ENCODE measurements at places on chromosomes 2 and 18.
A peak's percentile ranks its signal among the peaks of the same experiment; 100 is the strongest.

DNA sequence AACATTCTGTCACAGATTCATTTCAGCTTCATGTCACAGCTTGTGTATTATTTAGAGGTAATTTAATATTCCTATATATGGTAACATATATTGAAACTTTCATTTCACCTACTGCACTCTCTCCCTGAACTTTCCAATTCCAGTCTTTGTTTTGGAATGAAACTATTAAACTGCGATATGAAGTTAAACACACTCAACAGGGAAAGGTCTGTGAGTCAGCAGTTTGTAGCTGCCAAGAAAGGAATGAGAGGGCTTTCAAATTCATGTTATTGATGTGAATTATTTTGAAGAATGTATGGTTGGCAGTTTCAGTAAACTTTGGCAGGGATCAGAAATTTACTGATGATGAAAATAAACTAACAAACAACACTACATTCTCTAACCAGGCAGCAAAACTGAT lies 148.3 kb downstream of the HNMT start:
- no peak for DNase-seq

GRCh38 chr18:6010284-6010683 lies 115.0 kb upstream of the TMEM200C start:
- DNase-seq = no peak

DNA sequence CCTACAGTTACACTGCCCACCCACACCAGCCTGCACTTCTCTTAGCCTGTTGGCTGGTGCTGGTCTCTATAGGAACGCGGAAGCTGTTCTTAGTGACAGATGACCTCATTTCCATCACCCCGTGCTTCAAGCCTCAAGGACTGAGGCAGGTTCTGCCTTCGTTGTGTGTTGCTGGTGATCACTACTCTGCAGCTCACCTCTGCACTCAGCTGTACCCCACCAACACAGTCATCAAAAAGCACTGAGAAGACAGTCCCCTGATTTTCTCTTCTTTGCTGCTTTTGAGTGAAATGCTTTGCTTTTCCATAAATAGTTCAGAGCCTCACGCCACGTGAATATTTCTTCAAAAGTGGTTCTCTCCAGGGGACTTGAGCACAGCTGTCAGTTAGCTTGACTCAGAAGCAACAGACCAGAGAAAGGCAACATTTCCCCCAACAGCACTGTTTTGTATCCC lies 225.7 kb upstream of the CCDC150 start:
- DNase-seq = no peak

GRCh38 chr2:232609607-232610006 lies 23.8 kb upstream of the EFHD1 start:
- DNase-seq = no peak

DNA sequence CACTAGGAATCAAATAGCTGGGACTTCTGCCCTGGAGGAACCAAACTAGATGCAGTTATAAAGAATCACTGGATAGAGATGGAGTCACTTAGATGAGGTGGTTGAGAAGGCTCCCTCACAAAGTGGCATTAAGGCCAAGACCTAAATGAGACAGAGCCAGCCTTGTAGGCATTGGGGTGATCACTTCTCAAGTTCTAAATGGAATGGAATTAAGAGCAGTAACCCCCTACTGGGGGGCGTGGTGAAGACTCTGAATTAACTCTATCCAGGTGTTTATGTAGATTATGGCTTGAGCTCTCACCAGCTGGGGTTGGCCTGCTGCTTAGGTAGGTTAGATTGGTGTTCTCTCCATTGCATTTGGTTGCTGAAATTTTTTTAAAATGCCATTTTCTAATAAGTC lies 71.3 kb downstream of the TTC27 start:
- no peak for DNase-seq

DNA sequence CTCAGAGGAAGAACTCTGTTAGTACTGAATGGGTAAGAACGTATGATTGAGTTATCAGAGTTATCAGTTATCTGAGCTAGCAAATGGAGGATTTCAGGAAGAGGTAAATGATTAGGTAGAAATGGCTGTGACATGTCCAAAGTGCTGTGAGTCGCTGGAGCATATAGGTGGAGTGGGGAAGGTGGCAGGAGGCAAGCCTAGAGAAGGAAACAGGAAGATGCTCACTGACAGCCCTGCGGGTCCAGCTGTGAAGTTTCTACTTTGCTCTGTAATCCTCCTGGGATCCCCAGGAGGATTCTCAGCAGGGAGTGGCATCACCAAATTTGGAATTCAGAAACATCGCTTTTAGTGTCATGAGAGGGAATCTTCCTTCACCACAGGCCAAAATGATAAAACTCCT lies 52.0 kb downstream of the GYPC start:
- DNase-seq = no peak

DNA sequence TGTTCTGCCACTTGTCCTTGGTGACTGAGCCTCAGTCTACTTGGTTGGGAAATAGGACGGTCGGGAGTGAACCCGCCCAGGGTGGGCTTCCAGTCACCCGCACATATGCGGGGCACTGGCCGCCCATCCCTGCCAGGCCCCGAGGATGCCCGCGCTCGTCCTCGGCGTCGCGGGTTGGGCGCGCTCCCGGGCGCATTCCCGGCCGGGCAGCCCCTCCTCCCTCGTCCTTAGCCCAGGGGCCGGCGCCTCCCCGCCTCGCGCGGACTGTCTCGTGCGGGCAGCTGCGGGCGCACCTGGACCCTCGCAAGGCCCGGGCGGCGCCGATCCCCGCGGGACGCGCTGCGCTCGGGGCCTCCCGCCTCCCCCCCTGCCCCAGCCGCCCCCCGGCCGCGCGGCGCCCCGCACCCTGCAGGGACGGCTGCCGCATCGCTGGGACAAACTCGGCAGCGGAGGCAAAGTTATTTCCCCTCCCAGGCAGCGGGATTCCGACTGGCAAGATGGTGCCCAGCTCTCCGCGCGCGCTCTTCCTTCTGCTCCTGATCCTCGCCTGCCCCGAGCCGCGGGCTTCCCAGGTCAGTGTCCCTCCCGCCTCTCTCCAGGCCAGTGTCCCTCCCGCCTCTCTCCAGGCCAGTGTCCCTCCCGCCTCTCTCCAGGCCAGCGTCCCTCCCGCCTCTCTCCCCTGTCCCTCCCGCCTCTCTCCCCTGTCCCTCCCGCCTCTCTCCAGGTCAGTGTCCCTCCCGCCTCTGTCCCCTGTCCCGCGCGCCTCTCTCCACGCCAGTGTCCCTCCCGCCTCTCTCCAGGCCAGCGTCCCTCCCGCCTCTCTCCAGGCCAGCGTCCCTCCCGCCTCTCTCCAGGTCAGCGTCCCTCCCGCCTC lies at the start of gene FBLN7:
TSS of gene FBLN7 (plus strand) at position 227 of the 874 bp plus-strand sequence. CDS start at position 498, 271 bp downstream.
- DNase-seq = no peak

- DNase-seq = no peak
Measured at GRCh38 chr2:108396845-108397244, 19.1 kb downstream of the SULT1C4 start.

- DNase-seq = no peak
Measured at GRCh38 chr2:98177286-98177685, 90.3 kb downstream of the VWA3B start.

GRCh38 chr2:168603439-168603961 lies 147.4 kb downstream of the CERS6 start:
- DNase-seq = no peak

DNA sequence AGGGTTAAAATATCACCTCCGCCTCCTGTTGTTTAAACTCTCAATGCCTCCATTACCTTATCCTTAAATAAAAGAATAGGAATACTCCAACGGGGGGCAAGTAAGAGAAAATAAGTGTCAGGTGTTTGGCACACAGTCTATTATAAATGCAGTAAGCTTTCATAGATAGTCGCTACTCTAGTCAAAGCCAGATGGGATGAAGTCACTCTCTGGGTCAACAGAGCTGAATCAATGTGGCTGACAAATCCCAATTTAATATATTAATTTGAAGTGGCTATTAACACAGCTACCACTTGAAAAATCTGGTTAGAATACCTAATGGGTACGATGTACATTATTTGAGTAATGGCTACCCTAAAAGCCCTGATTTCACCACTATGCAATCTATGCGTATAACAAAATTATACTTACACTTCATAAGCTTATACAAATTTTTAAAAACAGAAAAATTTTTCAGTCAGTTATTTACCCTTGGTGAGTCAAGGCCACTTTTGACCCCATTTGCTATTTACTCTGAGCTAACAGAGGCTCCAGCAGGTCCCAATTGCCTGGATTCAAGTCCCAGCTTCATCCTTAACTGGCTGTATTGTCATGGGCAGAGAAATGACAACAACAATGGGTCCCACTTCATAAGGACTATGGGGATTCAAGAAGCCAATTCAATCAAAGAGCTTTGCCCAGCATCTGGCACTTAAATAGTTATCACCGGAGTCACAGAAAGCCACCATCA lies 167.5 kb upstream of the PID1 start:
- DNase-seq = no peak

DNA sequence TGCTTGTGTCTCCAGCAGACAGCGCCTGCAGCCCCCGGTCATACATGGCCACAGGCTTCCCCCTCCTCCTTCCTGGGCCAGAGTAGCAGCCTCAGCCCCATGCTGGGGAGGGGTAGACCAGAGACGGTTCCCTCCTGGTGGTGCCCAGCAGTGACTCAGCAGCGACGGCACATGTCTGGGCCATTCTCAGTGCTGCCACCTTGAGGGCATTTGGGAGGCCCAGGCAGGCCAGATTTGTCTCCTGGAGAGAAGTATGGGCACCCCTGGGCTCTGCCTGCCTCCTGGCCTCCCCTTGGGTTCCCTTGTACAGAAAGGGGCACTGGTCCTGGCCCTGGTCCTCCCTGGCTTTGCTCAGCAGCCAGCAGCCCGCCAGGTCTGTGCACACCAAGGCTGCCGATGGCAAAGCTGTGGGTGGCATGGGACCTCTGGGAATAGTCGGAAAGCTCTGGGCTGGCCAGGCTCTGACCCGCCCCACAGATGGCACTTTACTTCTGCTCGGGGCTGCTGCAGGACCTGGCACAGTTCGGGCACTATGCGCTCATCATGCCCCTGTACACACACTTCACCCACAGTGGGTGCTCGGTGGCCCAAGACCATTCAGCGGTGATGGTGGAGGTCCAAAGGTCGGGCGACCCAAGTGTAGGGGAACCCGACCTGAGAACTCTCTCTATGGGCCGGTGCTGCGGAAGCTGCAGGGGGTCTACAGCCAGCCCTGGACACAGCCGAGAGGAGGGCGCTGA lies 11.4 kb upstream of the ALPI start:
- DNase-seq = peak; percentile 29

GRCh38 chr2:222333397-222333796 lies 34.6 kb upstream of the PAX3 start:
- no peak for DNase-seq

GRCh38 chr18:62172298-62172697 lies 14.6 kb downstream of the PIGN start:
- DNase-seq = no peak

- no peak for DNase-seq
Measured at GRCh38 chr2:72497763-72498162, 328.1 kb downstream of the EXOC6B start.

GRCh38 chr2:138012968-138013367 lies 48.7 kb downstream of the HNMT start:
- DNase-seq = no peak

DNA sequence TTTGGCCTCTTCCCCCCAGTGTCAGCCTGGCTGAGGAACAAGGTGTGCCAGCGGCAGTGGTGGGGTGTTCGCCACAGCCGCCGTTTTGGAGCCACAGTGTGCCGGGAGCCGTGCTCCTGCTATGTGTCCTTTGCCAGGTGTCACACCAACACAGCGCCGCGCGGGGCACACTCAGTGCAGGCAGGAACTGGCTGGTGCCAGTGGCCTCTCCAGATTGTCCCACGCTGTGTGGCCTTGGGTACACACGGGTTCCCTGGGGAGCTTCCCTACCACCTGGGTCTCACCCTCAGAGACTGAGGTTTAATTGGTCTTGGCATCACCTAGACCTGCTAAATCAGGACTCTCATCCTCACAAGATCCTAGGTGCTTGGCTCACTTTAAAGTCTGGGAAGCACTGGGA lies 171.6 kb downstream of the LDLRAD4 start:
- DNase-seq = no peak

- no peak for DNase-seq
Measured at GRCh38 chr2:186532891-186533290, 46.8 kb downstream of the ZC3H15 start.

Measured in amniotic stem cell (primary cell).